ENCODE measurements at places on chromosomes 2 and 18. TPM values are rescaled to one million over a fixed set of nuclear protein-coding genes. Genes with fewer than 3 reads are reported as not detected.

Gene HSPD1
- total RNA-seq, result 192 TPM

Gene KCNJ13
- total RNA-seq, result 0.79 TPM

DNA sequence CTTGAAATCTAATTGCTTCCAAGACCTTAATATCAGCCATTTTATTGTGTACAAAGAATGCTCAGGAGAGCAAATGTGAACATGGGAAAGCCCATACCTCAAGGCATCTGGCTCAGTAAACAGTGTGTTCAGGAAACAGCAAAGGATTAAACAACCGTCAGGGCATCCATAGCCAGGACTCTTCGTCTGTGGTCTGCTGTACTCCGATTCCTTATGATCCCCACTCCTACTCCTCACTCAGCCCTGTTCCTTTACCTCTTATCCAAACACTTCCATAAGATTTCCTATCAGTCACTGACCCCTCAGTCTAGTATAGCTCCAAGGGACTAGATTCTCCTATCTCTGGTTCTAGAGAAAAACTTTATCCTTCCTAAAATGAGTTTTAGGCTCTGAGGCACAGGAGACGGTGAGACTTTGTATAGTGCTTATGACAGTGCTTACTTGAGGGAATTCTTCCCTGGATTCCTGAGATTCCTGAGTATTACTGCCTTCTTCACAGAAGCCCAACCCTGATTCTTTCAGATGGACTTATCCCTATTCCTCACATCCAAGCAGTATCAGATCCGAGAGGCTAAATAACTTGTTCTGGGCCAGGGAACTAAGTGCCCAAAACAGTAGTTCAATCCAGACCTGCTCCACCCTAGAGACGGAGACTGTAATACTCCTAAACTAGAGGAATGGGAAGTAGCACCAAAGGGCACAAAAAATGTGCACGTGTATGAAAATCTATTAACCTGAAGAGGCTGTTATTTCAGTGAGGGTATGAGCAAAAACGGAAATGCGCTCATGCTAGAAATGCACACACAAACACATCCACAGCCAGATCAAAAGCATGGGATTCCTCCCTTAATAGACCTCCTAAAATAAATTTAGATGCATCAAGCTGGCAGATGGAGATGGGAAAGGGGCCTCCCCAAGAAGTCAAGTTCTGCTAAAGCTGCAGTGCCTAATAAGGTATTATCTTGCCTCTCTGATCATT lies 42.1 kb upstream of the SIGLEC15 start:
- DNase-seq, result no peak

DNA sequence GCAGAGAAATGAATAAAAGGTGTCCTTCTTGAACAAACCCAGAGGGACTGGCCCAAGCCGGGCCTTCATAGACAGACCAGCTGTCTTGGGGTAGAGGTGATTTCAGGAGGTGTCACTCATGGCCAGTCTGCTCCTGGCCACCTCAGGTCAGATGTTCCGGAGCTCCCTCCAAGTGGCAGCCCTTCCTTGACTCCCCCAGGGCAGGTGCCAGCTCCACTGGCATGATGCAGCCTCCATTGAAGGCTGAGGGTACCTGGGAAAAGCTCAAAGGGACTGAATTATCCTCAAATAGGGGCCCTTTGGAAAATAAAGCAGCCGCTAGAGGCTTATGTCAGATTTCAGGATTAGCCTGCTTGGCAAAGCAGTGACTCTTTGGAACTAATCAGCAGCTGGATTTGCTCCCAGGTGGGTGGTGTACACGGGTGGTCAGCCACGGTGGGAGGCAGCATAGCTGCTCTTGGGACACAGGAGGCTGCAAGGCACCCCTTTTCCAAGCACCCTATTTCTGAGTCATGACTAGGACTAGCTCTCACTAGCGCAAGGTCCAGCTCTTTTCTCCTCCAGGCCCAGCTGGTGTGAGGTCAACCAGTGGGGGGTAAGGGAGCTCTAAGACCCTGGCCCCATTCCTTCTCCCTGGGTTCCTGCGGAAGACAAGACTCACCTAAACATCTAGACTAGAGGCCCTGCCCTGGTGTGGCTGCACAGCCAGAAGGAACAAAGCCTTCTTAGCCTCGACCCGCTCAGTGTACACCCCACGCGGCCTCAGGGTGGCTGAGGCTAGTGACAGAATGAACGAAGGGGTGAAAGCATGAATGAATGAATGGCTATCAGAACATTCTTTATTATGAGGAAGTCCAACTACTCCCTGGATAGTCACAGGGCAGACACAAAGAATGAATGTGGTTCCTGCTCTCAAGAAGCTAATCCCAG lies 29.3 kb downstream of the HS1BP3 start:
- no peak for DNase-seq

GRCh38 chr2:42327125-42327524 lies 33.9 kb downstream of the COX7A2L start:
- no peak for DNase-seq

DNA sequence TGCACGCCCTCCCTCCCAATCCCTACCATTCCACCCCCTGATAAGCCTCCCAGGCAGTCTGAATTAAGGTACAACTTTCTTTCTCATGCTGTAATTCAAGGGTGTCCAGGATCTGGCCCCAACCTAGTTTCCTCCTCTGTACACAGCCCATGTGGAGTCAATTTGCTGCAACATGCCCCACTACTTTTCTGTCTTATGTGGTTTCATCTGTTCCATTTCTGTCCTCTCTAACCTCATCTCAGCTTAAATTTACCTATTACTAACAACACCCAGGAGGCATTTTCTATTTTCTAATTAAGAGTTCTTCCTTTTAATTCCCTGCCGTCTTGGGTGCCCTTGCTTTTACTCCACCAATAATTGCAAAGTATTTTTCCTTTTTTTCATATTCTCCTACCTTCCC lies 10.0 kb downstream of the PPP4R1 start:
- DNase-seq, result no peak

All from skin of body (tissue), 3 donors.